ENCODE measurements at places on chromosomes 5 and 9.

- DNase-seq = no peak
Observed at GRCh38 chr5:34854459-34855174, 15.7 kb downstream of the TTC23L start.

DNA sequence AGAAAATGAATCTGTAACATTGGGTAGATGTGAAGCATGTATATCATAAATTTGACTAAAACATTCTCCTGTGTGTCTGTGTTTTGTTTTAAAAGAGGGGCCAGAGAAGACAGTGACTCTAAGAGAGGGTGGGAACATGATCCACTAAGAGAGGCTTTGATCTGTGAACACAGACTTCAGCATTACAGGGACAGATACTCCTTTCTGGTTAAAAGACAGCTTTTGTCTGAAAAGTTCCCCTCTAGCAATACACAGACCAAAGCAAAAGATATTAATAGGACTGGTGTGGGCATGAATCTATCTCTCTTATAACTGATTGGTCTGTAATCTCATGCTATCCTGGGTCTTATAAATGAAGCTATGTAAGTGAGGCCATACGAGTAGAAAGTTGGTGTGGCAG lies 150.9 kb downstream of the NUDT12 start:
- DNase-seq = no peak

DNA sequence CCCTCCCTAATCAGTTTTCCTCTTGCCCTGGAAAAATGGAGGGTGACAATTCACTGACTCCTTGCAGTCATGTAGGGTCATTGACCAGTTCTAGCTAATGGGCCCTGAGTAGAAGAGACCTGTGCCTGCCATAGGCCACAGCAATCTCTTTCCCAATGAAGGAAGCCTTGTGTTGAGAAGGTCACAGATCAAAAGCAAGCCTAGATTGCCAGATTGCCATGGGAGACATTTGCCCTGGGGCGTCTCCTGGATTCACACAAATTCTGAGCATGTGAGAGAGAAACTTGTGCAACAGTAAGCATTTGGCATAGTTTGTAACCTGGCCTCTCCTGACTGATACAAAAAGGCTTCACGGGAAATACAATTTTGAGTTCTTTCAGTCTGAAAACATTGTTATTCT lies 148.0 kb downstream of the NUDT12 start:
- DNase-seq = no peak

- DNase-seq = no peak
Observed at GRCh38 chr9:127683723-127684122, 23.1 kb upstream of the CFAP157 start.

- no peak for DNase-seq
Observed at GRCh38 chr9:3824581-3824980, 298.8 kb upstream of the RFX3 start.

GRCh38 chr9:110153431-110153830 lies 54.5 kb downstream of the C9orf152 start:
- DNase-seq = no peak

Data from lung (tissue), 17 donors.